ENCODE measurements at places on chromosomes 2 and 18.

- DNase-seq, result no peak
Measured at GRCh38 chr2:127843677-127844076, 14.3 kb downstream of the POLR2D start.

DNA sequence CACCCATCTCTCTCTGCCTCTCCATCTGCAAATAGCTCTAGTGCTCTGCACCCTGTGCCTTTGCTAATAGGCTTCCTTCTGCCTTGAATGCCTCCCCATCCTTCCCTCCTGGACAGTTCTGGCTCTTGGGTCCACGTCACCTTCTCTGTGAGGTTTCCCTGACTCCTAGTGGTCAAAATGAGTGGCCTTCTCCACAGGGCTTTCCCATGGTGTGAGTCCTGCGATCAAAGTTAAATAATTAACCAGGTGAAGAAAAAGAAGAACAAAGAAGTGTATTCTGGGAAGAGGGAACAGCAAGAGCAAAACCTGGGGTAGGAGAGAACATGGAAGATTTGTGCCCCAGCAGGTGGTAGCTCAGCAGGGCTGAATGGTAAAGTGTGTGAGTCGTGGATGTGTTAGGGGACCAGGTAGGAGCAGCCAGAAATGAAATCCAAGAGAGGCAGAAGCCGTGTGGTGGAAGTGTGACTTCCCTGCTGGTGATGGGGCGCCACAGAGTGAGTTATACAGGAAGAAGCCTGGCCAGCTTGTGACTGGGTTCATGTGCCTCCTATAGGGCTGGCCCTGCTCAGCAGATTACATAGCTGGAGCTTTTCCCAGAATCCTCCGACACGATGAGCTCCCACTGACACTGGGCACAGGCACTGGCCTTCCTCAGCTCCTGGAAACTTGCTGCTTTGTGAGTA, 93.8 kb upstream of the LDAH start:
- no peak for DNase-seq

DNA sequence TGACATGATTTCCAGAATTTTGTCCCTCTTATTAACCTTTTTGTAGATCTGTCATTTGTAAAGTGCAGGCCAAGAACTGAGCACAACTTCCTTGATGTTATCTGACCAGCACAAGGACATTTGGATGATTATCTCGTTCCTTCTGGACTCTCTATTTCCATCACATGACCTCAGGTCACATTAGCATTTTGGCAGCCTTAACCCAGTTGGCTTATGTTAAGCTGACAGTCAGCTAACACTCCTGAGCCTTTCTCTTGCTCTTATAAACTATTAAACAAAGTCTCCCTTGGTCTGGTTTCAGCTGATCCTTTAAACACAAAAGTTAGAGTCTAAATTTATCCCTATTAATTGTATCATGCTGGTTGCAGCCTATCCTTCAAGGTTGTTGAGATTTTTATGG, 167.2 kb upstream of the RBBP8 start:
- no peak for DNase-seq

GRCh38 chr2:101627285-101628029, 70.0 kb upstream of the MAP4K4 start:
- no peak for DNase-seq

All from right lobe of liver (tissue), 6 donors.